ENCODE measurements at places on chromosomes 2 and 18.

DNA sequence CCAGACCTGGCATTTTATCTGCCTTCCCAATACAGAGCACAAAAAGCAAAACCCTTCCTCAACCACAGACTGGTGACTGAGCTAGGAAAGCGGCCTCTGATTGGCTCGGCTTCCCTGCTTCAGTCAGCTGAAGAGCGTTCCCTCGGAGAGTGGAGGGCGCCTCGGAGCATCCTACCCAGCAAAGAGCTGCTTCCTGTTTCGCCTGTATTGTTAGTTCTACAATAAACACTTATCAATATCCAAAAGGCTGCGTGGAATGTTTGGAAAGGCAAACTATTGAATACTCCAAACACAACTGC is 125.0 kb downstream of the CACNB4 start:
- peak; percentile 37 for DNase-seq

GRCh38 chr2:149858901-149859634 is 271.5 kb upstream of the MMADHC start:
- peak; percentile 70 for DNase-seq

DNA sequence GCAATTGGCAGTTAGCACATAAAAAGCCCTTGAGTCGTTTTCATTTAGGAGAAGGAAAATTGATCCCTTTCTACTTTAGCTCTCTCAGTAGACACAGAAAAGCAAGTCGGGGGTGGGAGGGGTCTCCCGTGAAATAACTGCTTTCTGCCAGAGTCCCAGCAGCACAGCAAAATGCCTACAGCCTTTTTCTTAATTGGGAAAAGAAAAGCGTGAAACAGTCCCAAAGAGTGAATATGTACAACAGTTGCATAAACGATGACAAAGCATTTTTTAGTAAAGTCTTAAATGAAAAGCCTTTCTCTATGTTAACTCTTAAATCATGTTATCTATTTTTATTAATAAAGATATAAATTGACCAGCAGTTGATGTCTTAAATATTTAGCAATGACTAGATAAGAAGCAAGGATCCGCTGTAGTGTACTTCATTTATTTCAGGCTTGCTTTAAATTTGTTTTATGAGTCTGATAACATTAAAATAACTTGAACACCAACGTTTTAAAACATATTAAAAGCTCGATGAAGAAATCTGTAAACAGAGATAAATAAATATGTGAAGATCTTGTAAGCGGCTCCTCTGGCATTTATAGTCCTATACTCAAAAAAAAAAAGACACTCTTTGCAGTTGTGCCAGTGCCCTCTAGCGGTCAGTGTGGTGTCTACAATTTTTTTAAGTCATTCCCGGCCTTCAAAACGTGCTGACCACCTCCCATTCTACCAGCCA is 42.3 kb upstream of the ATIC start:
- peak; percentile 81 for DNase-seq

DNA sequence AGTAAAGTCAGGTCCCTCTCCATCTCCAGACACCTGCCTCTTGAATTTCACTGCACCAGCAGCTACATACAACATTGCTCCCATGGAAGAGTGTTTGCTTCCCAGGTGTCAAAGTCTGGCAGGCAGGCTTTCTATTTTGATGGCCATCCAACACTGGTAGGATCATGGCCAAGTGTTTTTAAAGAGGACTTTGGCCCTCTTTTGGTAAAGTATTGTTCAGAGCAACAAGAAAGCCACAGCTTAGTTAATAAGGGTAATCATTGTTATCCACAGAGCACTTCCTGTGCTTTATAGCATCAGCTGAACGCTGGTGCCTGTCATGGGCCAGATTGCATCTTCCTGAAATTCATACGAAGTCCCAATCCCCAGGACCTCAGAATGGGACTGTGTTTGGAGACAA is 133.2 kb downstream of the NCK2 start:
- DNase-seq, result no peak

DNA sequence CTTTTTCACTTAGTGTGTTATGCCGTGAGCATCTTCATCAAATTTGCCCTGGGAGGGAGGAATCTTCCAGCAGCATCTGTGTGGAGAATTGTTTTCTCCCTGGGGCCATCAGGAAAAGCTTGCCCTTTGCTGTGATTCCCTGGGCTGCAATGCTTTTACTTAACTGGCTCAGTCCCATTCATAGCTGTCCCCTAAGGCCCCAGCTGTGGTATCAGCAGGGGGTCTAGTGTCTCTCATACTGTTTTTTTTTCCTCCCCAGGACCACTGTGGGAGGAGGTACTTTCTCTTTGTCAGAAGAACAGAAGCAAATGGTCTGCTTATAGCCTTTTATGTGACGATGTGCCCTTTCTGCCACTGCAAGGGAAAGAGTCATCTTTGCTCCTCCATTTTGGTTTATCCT is 176.8 kb upstream of the CELF4 start:
- no peak for DNase-seq

GRCh38 chr2:29010946-29011345 is 29.8 kb downstream of the TOGARAM2 start:
- DNase-seq, result peak; percentile 23

DNA sequence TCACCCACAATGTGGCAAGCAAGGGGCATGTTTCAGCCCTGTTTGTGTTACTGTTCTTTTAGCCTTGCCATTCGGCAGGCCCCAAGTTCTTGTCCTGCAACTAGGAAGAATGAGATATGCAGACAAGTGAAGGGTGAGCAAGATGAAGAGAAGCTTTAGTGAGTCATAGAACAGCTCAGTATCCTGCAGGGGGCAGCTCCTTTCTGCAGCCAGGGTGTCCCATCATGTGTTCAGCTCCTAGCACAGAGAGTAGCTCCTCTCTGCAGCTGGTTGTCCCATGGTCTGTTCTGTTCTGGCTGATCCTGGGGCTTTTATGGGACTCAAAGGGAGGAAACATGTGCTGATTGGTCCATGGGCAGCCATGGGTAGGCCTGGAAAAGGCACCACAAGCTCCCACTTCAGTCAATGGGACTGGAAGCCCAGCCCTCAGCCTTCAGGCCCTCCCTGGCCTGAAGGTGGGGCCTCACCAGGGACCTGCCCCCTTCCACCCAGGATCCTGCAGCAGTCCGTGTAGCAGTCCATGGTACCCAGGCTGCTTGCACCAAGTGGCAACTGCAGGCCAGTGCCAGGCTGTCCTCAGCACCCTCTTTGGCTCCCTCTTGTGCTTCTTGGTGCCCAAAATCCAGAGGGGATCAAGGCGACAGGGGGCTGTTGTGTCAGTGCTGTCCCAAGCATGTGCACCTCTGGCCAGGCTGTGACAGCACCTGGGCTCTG is 326.4 kb downstream of the NR4A2 start:
- DNase-seq, result no peak

- DNase-seq, result peak; percentile 71
Measured at GRCh38 chr2:73830871-73831401, 2.2 kb downstream of the STAMBP start.

GRCh38 chr18:76580288-76580962 is 85.4 kb upstream of the ZNF516 start:
- DNase-seq, result no peak

DNA sequence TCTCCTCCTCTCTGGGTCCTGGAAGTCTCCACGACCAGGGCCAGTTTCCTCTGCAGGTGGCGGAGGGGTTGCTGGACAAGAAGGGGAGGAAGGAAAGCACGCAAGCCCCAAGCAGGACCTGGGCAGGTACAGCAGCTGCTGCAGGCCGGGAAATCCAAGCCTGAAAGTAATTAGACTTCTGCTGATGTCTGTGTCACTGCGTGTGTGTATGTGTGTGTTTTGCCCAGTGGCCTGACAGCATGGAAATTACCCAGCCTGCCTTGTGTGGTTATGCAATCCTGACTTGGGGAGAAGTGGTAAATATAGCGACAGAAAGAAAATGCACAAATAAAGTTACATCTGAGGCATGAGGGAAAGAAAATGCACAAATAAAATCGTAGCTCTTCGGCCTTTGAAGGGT is 121.8 kb upstream of the ZBTB14 start:
- no peak for DNase-seq

- peak; percentile 90 for DNase-seq
Measured at GRCh38 chr2:237156031-237156856, 70.6 kb downstream of the COPS8 start.

- DNase-seq, result no peak
Measured at GRCh38 chr2:206863196-206863595, 76.1 kb upstream of the CPO start.

DNA sequence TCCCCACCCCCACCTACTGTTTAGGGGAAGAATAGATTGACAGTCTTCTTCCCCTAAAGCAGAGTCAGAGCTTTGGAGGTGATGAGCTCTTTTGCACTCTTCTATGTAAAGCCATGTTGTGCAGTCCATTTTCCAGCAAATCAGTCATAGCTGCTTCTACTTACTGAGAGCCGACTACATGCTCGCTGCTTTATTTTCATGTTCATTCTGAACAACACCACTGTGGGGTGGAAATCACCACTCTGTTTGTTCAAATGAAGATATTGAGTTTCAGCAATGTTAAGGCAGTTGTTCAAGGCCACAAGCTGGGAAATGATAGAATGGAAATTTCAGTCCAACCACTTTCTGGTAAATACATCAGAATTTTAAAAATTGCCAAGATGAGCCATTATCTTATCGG is 88.3 kb downstream of the INSIG2 start:
- DNase-seq, result no peak

- DNase-seq, result no peak
Measured at GRCh38 chr18:59752666-59753065, 55.4 kb upstream of the CCBE1 start.

DNA sequence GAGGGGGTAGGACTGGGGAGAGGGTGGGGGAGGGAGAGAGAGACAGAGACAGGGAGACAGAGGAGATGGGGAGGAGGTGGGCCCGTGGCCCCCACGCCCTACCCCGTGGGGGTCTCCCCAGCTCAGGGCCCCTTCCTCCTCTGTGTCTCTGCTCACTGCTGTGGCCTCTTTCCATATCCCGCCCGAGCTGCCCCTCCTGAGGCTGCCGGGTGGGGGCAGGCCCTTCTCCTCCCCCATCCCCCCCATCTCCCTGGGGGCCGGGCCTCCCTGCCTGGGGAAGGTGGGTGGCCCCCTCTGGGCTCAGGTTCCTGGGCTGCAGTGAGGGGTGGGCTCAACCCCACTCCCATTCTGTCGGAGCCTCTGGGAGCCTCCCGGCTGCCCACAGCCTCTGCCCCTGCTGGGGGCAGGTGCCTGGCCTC is 332 bp upstream of the PDCD1 start:
- no peak for DNase-seq

- DNase-seq, result peak; percentile 99
Measured at GRCh38 chr18:59744271-59744721, 47.1 kb upstream of the CCBE1 start.

DNA sequence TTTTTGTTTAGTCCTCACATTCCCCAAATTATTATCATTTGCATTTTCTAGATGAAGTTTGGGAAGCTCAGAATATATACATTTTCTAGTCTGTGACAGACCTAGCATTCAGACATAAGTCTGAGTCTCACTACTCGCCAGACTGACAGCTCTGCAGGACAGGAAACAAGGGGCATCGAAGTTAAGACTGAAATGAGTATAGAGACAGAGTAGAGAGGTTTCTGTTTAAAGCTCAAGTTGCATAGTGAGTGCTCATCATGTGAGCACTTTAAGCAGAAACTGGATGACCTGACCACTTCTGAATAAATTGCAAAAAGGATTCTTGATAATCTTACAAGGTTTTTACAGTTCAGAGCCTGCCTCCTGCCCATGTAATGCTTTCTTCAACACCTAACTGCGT is 1.1 kb downstream of the HADHB start:
- peak; percentile 3 for DNase-seq

DNA sequence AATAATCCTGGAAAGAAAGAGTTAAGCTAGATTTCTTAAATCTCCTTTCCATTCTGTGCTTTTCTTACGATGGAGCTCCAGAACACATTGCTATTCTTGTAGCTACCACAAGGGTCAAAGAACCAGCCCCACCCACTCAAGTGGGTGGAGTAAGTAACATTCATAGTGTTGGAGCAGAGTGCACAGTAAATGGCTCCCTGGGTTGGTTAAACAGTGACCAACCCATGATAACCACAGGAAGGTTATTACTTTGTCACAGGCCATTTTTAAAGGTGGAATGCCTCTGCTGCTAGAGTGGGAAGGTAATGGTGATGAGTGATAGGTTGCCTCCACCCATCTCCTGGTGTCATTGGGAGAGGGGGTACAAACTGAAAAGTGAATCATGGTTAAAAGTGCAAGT is 13.9 kb downstream of the ARPC2 start:
- DNase-seq, result peak; percentile 52

- DNase-seq, result no peak
Measured at GRCh38 chr2:240458044-240458899, 22.8 kb downstream of the GPC1 start.

DNA sequence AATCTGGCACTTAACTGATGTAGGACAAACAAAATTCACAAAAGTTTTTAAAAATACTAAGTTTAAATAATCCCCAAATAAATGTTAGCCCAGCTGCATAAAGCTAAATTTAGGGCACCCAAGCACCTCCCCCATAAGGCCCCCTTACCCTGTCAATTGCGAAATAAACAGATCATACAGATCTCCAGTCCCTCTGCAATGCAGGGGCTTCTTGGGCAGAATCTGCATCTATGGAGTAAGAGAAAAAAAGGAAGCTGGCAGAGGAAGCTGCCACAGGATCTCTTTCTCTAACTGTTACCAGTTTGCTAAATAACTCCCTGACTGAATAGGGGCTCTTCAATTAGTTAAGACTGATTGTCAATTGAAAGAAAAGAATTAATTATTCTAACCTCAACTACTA is 117.7 kb downstream of the MEMO1 start:
- DNase-seq, result no peak

DNA sequence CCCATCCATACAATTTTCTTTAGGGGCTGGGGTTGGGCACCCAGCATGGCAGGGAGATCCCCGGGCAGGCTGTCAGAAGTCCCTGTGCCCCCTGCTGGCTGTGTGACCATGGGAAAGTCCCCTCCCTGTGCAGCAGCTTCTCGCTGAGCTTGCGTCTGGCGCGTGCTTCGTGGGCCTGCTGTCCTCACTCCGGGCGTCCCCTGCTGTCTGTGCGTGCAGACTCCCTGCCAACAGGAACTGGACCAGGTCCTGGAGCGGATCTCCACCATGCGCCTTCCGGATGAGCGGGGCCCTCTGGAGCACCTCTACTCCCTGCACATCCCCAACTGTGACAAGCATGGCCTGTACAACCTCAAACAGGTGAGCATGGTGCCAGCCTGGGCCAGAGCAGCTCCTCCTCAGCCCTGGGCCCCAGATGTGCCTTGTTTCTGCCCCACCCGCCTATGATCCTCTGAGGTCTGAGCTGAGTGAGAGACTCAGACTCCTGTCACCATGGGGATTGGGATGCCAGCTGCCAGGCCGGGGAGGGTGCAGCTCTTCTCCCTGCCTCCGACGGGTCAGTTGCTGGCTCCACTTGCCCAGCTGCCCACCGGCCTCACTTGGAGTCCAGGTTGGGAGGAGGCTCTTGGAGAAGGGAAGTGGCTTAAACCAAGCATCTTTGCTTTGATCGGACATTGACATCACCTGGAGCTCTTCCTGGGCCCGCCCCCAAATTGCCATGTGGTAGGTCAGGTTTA is 28.6 kb downstream of the IGFBP2 start:
- DNase-seq, result no peak
